ENCODE measurements at places on chromosomes 4 and X. TPM values are rescaled to one million over a fixed set of nuclear protein-coding genes. Genes with fewer than 3 reads are reported as not detected.

The BEX1 gene
- total RNA-seq, result 0.48 TPM

DNA sequence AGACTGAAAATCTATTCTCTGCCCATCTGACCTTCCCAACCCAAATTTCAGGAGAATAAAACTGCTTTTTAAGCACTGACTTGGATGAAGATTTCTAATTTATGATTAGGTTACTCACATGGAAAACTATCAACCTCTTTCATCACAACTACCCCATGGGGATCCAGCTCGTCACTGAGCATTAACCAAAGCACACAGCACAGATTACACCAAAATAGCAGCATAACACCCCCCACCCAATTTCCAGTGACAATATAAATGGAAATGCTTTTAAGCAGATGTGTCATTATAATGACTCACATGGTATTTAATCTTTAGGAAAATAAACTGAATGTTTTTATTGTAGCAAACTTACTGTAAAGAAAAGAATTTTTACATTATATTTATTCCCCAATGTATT is 9.7 kb downstream of the SERTM2 start:
- no peaks in the 10 kb centered on the region for H3K36me3 ChIP-seq

DNA sequence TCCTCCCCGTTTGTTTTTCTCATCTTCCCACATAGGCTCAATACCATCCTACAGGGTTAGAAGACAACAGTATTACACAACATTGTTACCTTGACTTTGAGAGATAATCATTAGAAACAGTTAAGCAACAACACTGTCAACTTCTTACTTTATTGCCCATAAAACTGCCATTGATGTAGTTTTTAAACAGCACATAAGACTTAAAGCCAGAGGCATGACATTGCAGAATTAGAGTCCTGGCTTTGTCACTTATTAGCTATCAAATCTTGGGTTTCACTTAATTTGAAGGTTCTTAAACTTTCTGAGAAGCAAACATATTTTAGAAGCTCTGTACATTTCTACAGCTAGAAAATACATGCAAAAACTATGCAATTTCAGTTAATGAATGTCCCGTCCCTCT is 41.8 kb downstream of the EIF4E start:
- no peak for DNase-seq
- no peak overlapping the region for H3K4me3 ChIP-seq
- no peaks in the 10 kb centered on the region for H3K4me1 ChIP-seq
- H3K36me3 ChIP-seq, result peaks cover 84% of the 10 kb centered on the region

DNA sequence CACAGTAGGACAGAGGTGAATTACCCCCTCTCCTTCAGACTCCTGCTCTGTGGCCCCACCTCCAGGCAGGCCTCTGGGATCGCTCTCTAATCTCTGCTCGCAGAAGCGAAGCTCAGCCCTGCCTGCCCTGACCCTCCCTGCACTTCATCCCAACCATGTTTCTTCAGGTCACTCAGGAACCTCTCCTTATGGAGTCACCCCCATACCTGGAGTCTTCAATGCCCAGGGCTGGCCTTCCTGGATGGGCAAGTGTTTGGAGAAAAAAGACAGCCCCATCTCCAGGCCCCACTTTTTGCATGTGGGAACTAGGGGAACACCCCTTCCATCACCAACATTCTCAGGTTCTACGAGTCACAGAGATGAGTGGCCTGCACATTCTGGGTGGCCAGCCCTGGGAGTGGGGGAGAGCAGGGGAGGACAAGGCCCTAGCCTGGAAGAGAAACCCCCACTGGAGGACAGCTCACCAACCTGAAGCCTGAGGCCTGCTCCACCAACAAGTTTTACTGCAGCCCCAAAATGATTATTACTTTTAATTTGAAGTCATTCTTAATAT is 90.8 kb downstream of the PPP2R2C start:
- H3K4me1 ChIP-seq, result no peaks in the 10 kb centered on the region
- DNase-seq, result peak; percentile 20

The UPF3B gene
- 6.3 TPM for total RNA-seq

GRCh38 chrX:43646800-43647199 is 9.3 kb upstream of the MAOA start:
- H3K36me3 ChIP-seq, result no peaks in the 10 kb centered on the region
- H3K27me3 ChIP-seq, result no peaks in the 10 kb centered on the region
- DNase-seq, result no peak
- no peaks in the 10 kb centered on the region for H3K4me1 ChIP-seq
- H3K27ac ChIP-seq, result no peak overlapping the region
